ENCODE measurements at places on chromosomes 7 and 10.
A peak's percentile ranks its signal among the peaks of the same experiment; 100 is the strongest.

- DNase-seq, result no peak
Observed at GRCh38 chr10:48838834-48839233, 100.8 kb downstream of the LRRC18 start.

DNA sequence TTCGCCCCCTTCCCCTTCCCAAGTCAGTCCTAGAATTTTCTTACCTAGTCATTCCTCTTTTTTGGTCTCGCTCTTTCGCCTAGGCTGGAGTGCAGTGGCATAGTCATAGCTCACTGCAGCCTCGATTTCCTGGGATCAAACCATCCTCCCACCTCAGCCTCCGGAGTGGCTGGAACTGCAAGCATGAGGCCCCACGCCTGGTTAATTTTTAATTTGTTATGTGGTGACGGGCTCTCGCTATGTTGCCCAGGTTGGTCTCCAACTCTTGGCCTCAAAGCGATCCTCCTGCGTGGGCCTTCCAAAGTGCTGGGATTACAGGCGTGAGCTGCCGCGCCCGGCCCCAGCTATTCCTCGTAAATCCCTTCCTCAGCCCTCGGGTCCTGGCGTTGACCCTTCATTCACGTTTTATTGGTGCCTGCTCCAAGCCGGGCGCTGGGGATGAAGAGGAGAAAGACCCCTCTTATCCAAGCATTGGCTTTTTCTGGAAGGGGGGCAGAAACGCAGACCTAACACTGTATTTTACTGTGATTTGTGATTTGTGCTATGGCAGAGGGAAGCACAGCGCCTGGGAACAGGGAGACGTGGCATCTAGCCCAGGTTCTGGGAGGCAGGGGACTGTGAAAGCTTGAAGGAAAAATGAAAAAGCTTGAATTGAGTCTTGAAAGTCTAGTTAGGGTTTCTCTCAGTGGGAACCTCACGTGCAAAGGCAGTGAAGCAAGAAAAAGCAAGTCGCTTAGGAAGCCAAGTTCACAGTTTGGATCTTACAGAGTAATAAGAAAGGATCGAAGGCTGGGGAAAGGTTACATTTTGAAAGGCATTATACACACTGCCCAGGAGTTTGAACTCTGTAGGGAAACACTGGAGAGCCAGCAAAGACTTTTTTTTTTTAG lies 516 bp downstream of the ZNHIT1 start:
- no peak for DNase-seq

DNA sequence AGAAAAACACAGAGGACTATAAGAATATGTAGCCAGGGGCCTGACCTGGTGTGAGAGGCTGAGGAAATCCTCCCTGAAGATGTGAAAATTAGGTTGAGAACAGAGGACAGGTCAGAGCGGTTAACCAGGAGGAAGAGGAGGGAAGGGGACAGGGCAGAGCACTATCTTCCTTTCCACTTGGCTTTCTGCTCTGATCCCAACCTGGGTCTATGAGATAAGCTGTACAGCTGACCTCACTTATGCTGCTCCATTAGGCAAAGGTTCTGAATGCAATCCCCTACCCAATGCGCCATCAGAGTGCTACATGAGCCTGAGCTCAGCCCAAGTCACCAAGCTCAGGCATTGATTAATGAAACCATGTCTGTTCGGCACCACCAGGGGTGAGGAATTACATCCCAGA lies 10.5 kb downstream of the LIPA start:
- no peak for DNase-seq

DNA sequence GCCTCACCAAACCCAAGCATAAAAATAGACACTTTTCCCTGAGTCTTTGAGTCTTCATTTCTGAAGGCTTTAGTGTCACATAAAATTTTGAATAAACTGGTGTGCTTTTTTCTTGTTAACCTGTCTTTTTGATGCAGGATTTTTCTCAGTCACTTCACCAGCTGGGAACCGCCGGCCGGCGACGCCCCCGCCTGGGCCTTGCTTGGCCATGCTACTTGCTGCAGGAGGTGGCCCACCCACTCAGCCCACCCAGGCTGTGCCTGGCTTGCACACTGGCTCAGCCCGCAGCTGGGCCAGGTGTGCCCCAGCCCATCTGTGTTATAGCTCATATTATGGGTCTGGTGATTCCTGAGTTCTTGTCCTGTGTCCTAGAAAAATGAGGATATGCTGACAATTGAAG lies 247.4 kb upstream of the CACNA2D1 start:
- no peak for DNase-seq

- no peak for DNase-seq
Observed at GRCh38 chr10:99595770-99596465, 24.3 kb downstream of the SLC25A28 start.

DNA sequence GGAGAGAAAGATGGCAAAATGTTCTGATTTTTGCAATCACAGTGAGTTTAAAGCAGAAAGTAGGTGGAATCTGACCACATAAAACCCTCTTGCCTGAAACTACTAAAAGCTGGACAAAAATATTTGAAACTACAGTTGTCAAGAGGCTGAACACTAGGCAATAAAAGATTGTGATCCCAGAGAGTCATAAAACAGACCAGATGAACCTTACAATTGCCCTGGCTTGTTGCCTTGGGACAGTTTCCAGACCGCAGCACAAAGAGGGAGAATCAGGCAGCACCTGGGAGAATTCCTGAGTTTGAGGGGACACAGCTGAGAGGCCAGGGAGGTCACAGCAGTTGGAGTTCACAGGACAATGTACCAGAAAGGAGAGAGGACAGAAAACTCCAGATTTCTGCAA lies 107.3 kb upstream of the NANOS1 start:
- no peak for DNase-seq

DNA sequence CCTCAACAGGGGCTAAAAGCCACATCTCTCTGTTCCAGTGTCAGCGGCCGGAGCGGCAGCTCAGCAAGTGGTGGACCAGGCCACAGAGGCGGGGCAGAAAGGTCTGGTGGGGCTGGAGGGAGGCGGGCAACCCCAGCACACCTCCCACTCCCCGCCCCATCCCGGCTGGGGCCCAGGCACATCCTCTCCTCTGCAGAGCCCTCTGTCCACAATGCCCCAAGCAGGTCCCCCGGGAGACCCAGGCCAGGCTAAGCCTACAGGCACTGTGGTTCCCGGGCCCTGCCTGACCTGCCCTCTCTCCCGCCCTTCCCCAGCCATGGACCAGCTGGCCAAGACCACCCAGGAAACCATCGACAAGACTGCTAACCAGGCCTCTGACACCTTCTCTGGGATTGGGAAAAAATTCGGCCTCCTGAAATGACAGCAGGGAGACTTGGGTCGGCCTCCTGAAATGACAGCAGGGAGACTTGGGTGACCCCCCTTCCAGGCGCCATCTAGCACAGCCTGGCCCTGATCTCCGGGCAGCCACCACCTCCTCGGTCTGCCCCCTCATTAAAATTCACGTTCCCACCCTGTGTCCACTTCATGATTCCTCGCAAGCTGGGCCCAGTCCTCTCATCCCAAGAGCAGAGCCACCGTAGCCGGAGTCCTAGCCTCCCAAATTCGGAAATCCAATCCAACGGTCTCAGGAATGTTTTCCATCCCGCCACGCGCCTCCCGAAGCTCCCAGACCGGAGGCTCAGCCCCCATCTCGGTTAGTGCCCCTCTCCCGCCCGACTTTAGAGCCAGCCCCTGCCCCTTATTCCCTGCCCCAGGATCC lies 2.1 kb downstream of the ADIRF start:
- DNase-seq, result no peak

DNA sequence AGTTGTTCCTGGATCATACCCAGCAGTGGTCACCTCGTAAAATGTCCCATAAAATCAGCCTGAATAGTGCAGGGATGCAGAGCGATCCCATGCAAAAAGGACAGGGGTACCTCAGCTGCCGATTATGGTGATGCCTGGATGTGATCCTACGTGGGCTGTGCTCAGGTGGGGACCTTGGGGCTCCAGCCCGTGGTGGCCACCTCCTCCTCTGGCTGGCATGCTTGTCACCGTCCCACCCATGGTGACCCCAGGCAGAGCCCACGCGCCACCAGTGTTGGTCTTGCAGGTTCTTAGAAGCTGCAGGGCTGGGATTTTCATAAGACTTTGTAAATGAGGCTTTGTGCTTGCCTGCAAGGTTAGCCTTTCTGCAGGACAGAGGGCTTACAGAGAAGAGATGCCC lies 97.2 kb downstream of the GLRX3 start:
- no peak for DNase-seq

- DNase-seq, result no peak
Observed at GRCh38 chr10:132059760-132060508, 5.8 kb upstream of the JAKMIP3 start.

DNA sequence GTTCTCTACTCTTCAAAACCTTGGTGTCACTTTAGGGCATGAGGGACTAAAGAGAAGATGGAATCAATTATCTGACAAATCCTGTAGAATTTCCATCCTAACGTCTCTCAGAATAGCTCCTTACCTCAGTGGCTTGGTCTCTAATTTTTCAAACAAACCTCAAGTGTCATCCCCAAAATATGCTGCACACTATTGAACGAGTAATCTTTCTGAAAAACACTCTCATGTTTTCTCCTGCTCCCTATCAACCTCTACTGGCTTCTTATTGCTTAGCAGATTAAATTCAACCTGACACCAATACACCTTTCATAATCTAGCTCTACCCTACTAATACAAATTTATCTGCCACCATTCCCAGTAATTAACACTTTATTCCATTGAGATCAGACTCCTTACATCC lies 8.5 kb downstream of the CNOT4 start:
- no peak for DNase-seq

- no peak for DNase-seq
Observed at GRCh38 chr10:48332871-48333216, 26.4 kb downstream of the MAPK8 start.

DNA sequence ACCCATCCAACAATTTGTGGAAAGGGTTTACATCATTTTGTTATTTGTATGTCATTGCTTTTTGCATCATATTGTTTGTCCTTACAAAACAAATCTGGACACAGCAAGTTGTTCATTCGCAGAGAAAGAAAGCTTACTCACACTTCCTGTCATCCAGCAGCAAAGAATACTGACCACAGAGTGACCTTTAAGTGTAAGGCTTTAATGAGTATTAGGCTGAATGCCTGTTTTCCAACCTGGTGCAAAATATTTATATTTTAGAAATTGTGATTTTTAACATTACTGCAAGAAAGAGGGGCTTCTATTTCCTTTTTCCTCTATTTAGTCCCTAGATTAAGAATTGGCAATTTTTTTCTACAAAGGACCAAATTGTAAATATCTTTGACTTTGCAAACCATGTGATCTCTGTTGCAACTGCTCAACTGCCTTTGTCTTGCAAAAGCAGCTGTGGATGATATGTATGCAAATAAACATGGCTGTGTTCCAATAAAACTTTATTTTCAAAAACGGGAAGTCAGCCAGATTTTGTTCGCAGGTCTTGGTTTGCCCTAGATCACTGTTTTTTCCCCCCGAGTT lies 27.8 kb upstream of the ITGB1 start:
- DNase-seq, result no peak

- no peak for DNase-seq
Observed at GRCh38 chr10:68954904-68955303, 1.1 kb upstream of the DDX21 start.

DNA sequence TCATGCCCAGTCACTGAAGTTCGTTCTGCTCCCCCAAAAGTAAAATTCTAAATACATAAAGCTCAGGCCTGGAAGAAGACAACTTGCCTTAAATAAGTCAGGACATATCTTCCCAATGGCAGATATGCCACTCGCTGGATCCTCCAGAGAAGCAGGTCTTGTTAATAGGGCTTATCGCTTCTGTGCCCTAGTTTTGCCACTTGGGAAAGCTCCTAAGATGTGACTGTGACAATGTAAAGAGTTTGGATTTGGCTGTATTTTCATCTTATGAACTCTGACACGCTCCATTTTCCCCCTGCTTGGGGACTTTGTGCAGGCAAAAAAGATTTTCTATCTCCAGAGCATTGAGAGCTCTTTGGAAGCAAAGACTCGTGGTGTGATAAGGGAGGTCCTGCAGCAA lies 279.9 kb downstream of the WDR11 start:
- DNase-seq, result no peak

DNA sequence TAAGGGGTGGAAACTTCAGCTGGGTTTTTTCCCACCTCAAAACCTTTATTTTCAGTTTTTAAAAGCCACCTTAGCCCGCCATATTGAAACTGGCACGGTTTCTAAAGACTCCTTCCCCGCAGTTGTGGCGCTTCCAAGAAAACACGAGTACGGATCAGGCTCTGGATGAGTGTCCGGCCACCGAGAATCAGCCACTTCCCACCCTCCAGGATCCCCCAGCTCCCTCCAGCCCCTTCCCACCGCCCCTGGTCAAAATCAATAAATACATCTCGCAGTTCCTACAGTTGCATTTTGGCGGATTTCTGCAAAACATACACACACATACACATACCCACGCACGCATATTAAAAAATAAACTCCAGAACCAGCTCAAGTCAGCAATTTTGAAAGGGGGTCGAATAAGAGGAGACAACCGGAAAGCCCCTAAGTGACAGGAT lies 1.1 kb downstream of the SFMBT2 start:
- peak; percentile 17 for DNase-seq

DNA sequence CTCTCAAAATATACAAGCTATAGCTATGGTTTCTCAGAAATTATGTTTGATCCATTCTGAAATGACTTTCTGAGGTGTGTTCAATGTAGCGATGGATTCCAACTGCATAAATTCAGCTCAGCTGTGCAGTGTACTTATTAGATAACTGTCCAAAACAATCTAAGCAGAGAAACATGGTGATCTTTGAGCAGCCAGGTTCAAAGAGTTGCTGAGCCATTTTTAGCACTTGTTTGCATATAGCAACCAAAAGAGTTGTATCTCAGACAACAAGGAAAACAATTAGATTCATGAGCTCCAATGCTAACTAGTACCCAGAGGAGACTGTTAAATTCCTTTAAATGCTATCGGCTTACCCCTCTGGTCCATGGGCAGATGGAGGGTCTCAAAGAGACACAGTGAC lies 15.9 kb upstream of the KCNIP2 start:
- no peak for DNase-seq

DNA sequence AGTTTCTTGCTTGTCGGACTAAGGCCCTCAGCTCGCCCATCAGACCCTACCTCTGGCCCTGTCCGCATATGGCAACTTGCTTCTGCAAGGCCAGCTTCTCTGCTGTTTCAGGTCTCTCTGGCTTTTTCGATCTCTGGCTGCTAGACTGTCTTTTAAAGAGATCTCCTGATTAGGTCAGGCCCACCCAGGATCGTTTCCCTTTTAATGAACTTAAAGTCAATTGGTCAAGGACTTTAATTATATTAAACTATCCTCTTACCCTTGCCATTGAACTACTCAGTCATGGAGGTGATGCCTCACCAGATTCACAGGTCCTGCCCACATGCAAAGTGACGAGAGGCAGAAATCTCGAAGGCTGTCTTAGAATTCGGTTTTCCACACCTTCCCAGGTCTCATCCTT lies 670.9 kb downstream of the GATA3 start:
- DNase-seq, result no peak

DNA sequence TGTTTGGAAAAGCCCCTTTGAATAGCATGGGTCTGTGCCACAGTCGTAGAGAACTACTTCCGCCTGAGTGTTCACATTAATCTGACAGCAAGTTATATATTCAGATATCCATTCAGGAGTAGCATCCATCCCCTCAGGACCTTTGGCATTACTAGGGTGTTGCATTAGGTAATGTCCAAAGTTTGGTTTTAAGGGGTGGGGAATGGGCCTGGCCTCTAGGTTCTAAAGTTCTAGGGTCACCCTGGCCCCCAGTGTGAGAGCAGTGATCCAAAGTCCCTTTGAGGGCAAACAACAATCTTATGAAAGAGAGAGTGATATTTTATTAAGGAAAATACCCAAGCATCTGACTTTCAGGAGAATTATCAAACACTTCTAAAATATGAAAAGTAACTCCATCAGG lies 12.3 kb downstream of the MCM10 start:
- DNase-seq, result no peak

Data from CD8-positive, alpha-beta T cell (primary cell).